ENCODE measurements at places on chromosomes 4 and X.

DNA sequence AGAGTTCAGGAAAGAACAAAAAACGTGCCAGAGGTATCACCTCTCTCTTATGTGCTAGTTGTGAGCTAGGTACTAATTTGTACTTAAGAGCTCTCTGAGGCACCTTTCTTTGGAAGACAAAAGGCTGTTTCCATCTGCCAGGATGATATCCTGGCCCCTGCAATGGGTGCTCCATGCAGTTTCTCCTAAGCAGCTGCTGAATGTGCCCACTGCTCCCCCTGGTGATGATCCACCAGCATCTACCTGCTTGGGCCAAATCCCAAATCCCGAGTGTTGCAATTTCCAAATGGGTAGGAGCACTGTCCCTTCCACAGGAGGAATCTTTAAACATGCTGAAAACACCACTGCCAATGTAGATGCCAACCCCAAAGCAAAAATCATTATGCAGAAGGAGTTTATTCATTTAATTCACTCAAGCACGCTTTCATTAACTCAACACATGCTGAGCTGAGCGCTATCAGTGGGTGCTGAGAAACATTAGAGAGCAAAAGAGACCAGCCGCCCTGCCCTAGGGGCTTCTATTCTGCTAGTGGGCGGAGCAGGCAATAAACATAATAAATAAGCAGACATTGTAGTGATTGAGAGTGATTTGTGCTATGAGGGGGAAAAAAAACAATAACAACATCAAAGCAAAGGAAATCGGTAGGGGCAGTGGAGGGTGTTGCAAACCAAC is 69.6 kb upstream of the C4orf50 start:
- DNase-seq: no peak

DNA sequence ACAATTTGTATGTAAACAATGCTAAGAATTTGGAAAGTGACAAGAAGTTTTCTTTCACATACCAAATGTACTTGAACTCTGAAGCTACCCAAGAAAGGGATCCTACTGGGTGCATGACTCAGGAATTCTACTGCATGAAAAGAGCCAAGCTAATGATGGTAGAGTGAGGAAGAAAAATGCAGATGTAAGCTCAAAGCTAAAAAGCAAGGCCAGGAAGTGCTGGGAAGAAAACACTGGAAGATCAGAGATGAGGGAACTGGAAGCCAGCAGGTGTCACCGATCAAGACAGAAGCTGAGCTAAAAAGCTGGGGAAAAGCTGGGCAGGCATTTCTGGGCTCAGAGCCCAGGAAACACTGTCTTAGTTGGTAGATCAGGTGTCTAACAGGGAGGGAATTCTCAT is 449.1 kb downstream of the NKX6-1 start:
- no peak for DNase-seq

DNA sequence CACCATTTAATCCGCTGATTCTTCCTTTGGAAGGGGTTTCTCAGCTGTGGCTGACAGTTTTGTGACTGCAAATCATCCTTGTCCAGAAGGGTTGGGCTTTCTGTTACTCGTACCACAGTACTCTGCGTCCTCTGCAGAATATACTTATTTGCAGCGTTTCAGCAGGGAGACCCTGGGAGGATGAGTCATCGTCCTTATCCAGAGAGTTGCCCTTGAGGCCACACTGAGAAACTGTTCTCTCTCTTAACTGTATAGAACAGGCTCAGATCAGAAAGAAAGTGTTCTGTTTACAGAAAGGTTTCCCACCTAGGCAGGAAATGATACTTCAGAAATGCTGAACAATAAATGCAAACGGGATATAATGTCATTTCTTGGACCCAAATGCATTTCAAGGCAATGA is 47.8 kb upstream of the DDX53 start:
- DNase-seq: no peak

DNA sequence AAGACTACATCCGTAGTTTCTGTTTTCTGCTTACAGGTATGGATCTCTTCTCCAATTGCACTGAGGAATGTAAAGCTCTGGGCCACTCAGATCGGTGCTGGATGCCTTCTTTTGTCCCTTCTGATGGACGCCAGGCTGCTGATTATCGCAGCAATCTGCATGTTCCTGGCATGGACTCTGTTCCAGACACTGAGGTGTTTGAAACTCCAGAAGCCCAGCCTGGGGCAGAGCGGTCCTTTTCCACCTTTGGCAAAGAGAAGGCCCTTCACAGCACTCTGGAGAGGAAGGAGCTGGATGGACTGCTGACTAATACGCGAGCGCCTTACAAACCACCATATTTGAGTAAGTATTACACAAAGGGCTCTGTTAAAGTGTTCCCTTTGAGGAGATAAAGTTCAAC is 13.8 kb downstream of the PCDH10 start:
- no peak for DNase-seq
